ENCODE measurements at places on chromosomes 5 and 9. TPM values are rescaled to one million over a fixed set of nuclear protein-coding genes. Genes with fewer than 3 reads are reported as not detected.

GRCh38 chr5:77558266-77558665 is 66.2 kb upstream of the WDR41 start:
- no peak overlapping the region for H3K27ac ChIP-seq
- no peak overlapping the region for H3K4me3 ChIP-seq
- no peaks in the 10 kb centered on the region for H3K36me3 ChIP-seq
- no peak for DNase-seq
- no peaks in the 10 kb centered on the region for H3K27me3 ChIP-seq

PCDHAC2 gene
- 0.26 TPM for polyA plus RNA-seq

- H3K27ac ChIP-seq: no peak overlapping the region
- H3K27me3 ChIP-seq: no peaks in the 10 kb centered on the region
- no peak overlapping the region for H3K4me3 ChIP-seq
- peaks cover 7% of the 10 kb centered on the region for H3K36me3 ChIP-seq
- no peak for DNase-seq
Observed at GRCh38 chr9:71762900-71763653, 5.2 kb downstream of the CEMIP2 start.

GRCh38 chr9:7210854-7211637 is 453.3 kb downstream of the KDM4C start:
- DNase-seq: no peak
- H3K4me1 ChIP-seq: no peaks in the 10 kb centered on the region
- no peak overlapping the region for H3K4me3 ChIP-seq
- H3K27ac ChIP-seq: no peak overlapping the region
- H3K36me3 ChIP-seq: no peaks in the 10 kb centered on the region

DNA sequence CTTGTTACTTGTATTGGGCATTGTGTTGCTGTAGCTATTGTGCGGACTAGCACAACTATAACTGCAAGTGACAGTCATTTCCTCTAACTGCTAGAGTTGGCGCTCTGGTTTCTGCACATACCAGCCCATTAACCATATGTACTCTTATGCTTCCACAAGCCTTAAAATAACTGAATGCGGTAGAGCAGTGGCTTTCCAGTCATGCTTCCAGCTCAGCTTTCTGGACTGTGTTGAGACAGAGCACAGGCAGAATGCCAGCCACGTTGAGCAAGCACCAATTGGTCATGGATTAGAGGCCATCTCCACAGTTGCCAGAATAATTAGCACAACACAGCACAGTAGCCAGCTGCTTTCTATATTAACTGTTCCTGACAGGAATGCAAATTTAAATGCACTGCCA is 12.2 kb downstream of the INVS start:
- H3K27me3 ChIP-seq: no peaks in the 10 kb centered on the region
- peaks cover 5% of the 10 kb centered on the region for H3K4me1 ChIP-seq
- no peak for DNase-seq
- H3K27ac ChIP-seq: no peak overlapping the region
- peaks cover 56% of the 10 kb centered on the region for H3K36me3 ChIP-seq

SPAG8 gene
- 1.7 TPM for polyA plus RNA-seq

GRCh38 chr9:88994469-88995199 is 3.4 kb downstream of the S1PR3 start:
- DNase-seq: no peak
- H3K36me3 ChIP-seq: peaks cover 17% of the 10 kb centered on the region
- peaks cover 93% of the 10 kb centered on the region for H3K4me1 ChIP-seq
- peak overlapping the region; percentile 36 for H3K27ac ChIP-seq
- H3K4me3 ChIP-seq: no peak overlapping the region

DNA sequence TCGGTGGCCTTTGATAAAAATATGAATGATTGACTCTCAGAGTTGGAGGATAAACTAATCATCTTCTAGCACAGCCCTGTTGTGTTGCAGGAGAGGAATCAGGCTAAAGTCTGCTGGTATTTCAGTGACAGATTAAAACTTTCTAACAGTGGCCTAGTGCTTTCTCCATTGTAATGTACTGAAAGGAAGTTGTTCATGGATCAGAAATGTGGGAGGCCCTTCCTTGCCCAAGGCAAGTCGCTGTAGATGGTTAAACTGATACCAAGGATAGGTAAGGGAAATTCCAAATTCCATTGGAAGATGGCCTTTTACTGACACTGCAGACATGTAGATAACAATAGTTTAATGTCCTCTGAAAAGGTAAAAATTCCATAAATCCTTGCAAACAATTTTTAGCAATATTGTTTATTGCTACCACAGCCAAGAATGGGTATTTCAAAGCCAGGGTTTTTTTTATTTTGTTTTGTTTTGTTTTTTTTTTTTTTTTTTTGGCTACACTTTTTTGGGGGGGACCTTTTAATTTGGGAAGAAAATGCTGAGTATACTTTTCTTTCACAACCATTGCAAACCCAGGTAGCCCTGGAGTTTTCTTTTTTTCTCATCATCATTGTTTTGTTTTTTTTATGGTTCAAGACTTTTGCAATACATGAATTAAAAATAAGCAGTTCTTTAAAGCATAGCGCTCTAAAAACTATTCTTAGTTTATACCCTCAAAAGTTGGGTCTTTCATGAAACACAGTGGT is 35.5 kb downstream of the WDR36 start:
- no peak for DNase-seq
- no peaks in the 10 kb centered on the region for H3K4me1 ChIP-seq
- no peak overlapping the region for H3K27ac ChIP-seq
- H3K27me3 ChIP-seq: no peaks in the 10 kb centered on the region
- peaks cover 12% of the 10 kb centered on the region for H3K36me3 ChIP-seq

GRCh38 chr9:71986900-71987299 is 73.5 kb downstream of the C9orf57 start:
- no peaks in the 10 kb centered on the region for H3K27me3 ChIP-seq
- DNase-seq: no peak
- no peaks in the 10 kb centered on the region for H3K36me3 ChIP-seq
- H3K4me1 ChIP-seq: no peaks in the 10 kb centered on the region
- H3K27ac ChIP-seq: no peak overlapping the region

TICAM2 gene
- polyA plus RNA-seq: 2.9 TPM

- H3K4me3 ChIP-seq: no peak overlapping the region
- no peaks in the 10 kb centered on the region for H3K4me1 ChIP-seq
- H3K27me3 ChIP-seq: no peaks in the 10 kb centered on the region
- no peak for DNase-seq
- H3K36me3 ChIP-seq: no peaks in the 10 kb centered on the region
Observed at GRCh38 chr9:100573655-100574260, 4.1 kb upstream of the CAVIN4 start.

OLFM1 gene
- 5.9 TPM for polyA plus RNA-seq

GRCh38 chr5:83049370-83049885 is 27.8 kb downstream of the TMEM167A start:
- H3K4me1 ChIP-seq: no peaks in the 10 kb centered on the region
- H3K4me3 ChIP-seq: no peak overlapping the region
- H3K27me3 ChIP-seq: no peaks in the 10 kb centered on the region
- DNase-seq: no peak

DNA sequence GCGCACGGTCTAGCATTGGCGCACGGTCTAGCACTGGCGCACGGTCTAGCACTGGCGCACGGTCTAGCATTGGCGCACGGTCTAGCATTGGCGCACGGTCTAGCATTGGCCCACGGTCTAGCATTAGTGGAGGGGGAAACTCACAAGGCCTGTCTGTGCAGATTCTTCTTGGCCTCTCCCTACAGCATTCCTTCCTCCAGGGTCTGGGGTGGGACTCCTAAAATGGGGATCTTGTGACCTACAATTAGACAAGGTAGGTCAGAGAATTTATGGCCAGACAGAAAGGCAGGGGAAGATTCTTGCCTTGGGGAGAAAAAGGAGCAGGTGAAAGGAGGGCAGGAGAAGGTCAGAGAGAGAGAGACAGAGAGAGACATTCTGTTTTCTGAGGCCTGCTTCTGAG is 5.4 kb upstream of the GBGT1 start:
- H3K27me3 ChIP-seq: peaks cover 20% of the 10 kb centered on the region
- H3K27ac ChIP-seq: no peak overlapping the region
- peak; percentile 30 for DNase-seq
- H3K4me1 ChIP-seq: peaks cover 5% of the 10 kb centered on the region
- no peak overlapping the region for H3K4me3 ChIP-seq

DNA sequence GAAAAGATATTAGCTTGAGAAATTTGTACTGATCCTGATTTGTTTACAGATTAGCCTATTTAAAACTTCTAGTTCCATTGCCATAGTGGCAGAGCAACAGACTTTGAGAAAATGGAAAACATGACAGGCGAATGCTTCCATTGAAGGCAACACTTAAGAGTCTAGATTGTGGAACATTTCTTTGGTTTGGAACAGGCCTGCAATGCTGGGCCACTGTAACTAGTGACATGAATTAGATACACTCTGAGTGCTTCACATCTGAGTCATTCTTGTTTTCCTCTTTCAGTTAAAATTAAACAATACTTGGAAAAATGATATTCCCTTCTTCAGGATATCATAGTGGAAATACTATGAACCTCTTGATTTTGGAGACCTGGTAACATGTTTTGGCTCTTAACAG is 453.6 kb upstream of the TUSC1 start:
- H3K4me1 ChIP-seq: no peaks in the 10 kb centered on the region
- no peaks in the 10 kb centered on the region for H3K27me3 ChIP-seq
- H3K27ac ChIP-seq: no peak overlapping the region
- no peaks in the 10 kb centered on the region for H3K36me3 ChIP-seq
- DNase-seq: no peak

GRCh38 chr5:79133121-79133656 is 21.6 kb downstream of the BHMT start:
- H3K36me3 ChIP-seq: no peaks in the 10 kb centered on the region
- H3K4me1 ChIP-seq: peaks cover 19% of the 10 kb centered on the region
- H3K4me3 ChIP-seq: no peak overlapping the region
- no peak for DNase-seq

PFN3 gene
- polyA plus RNA-seq: not detected

SKIC3 gene
- polyA plus RNA-seq: 18.6 TPM

CAMK4 gene
- polyA plus RNA-seq: 1.6 TPM

GRCh38 chr5:37090781-37091180 is 158.4 kb downstream of the CPLANE1 start:
- no peaks in the 10 kb centered on the region for H3K27me3 ChIP-seq
- H3K27ac ChIP-seq: no peak overlapping the region
- no peak for DNase-seq

DNA sequence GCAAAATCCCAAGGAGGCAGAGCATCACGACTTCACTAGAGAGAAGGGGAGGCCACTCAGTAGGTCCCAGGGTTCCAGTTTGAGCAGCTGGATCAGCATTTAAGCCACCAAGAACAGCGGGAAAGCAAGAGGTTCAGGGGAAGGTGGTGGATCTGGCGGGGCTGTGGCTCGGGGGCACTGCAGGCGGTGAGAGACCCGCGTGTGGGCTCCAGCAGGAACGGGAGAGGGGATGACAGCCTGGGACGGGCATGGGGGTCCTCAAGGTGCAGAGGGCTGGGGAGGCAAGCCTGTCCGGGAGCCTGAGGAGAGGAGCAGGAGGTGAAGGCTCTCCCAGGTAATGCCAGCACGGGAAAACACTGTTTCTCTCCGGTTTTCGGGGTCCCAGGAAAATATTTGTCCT is 123.6 kb downstream of the IRX2 start:
- H3K27ac ChIP-seq: no peak overlapping the region
- no peak for DNase-seq
- H3K4me3 ChIP-seq: no peak overlapping the region
- H3K36me3 ChIP-seq: no peaks in the 10 kb centered on the region

DNA sequence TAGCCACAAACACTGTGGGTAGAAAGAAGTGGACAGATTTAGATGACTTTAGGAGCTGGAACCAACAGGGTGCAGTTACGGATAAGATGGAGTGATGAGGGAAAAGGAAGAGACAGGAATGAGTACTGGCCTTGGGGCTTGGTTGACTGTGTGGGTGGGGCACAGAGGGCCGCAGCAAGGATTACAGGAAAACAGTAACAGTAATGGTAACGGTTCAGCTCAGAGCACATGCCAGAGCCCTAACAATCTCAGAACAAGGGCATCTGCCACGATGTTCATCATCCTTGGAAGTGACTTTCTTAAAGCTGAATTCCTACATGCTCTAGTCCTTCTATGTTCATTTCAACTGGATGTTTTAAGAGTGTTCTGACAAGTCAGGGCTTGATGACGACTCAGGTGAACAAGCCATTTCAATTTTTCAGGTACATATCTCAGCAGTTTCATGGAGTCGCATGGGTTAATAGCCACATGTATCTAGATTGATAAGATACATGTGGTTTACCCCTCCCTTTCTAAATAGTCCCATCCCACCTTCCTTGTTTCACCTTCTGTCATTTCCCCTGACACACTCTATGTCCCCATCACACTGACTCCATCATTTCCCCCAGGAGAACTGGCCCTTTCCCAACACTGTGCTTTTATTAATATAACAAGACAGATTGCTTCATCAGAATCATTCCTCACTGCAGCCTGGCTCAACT is 65.0 kb downstream of the CEMIP2 start:
- no peak for DNase-seq
- H3K36me3 ChIP-seq: no peaks in the 10 kb centered on the region
- no peak overlapping the region for H3K27ac ChIP-seq
- no peaks in the 10 kb centered on the region for H3K27me3 ChIP-seq
- H3K4me3 ChIP-seq: no peak overlapping the region

GRCh38 chr5:121164632-121165031 is 687.0 kb upstream of the FTMT start:
- no peak for DNase-seq
- H3K4me1 ChIP-seq: no peaks in the 10 kb centered on the region
- H3K36me3 ChIP-seq: no peaks in the 10 kb centered on the region
- no peak overlapping the region for H3K4me3 ChIP-seq
- no peaks in the 10 kb centered on the region for H3K27me3 ChIP-seq

ADRA1B gene
- polyA plus RNA-seq: 0.65 TPM

GMCL2 gene
- 0.03 TPM for polyA plus RNA-seq

ADAMTS2 gene
- polyA plus RNA-seq: 4.4 TPM

GRCh38 chr9:18942801-18943200 is 90.2 kb downstream of the SAXO1 start:
- no peaks in the 10 kb centered on the region for H3K4me1 ChIP-seq
- no peaks in the 10 kb centered on the region for H3K27me3 ChIP-seq
- H3K4me3 ChIP-seq: no peak overlapping the region
- H3K27ac ChIP-seq: no peak overlapping the region
- no peak for DNase-seq

- no peak overlapping the region for H3K27ac ChIP-seq
- H3K4me3 ChIP-seq: no peak overlapping the region
- H3K27me3 ChIP-seq: no peaks in the 10 kb centered on the region
- no peak for DNase-seq
Observed at GRCh38 chr5:16547200-16547842, 69.5 kb downstream of the RETREG1 start.

DNA sequence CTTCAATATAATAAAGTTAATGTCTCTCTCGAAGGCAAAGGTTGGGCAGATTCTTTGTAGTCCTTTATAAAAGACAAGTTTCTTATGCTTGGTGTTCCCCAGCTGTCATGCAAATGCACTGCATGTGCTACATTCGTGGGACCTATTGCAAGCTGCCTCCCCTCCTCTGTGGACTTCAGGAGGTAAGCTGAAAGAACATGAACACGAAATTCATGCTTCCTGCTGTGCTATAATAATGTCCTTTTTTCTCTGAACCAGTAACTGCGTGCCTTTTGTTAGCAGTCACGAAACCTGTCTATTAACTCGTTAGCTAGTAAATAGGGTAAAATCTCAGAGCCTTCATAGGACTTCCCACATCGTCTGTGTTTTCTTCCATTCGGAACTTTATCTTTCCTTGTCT is 363.5 kb downstream of the CDH9 start:
- H3K4me3 ChIP-seq: no peak overlapping the region
- H3K4me1 ChIP-seq: no peaks in the 10 kb centered on the region
- H3K36me3 ChIP-seq: no peaks in the 10 kb centered on the region
- no peak overlapping the region for H3K27ac ChIP-seq
- no peaks in the 10 kb centered on the region for H3K27me3 ChIP-seq

TTLL11 gene
- polyA plus RNA-seq: 1.6 TPM

FCN2 gene
- 0.38 TPM for polyA plus RNA-seq

FOXD4L3 gene
- polyA plus RNA-seq: 0.04 TPM

Data from spleen (tissue), 13 donors.